ENCODE measurements at places on chromosomes 6 and 20.
A peak's percentile ranks its signal among the peaks of the same experiment; 100 is the strongest.

GRCh38 chr20:59774204-59774641, 159.2 kb downstream of the SYCP2 start:
- DNase-seq: no peak

DNA sequence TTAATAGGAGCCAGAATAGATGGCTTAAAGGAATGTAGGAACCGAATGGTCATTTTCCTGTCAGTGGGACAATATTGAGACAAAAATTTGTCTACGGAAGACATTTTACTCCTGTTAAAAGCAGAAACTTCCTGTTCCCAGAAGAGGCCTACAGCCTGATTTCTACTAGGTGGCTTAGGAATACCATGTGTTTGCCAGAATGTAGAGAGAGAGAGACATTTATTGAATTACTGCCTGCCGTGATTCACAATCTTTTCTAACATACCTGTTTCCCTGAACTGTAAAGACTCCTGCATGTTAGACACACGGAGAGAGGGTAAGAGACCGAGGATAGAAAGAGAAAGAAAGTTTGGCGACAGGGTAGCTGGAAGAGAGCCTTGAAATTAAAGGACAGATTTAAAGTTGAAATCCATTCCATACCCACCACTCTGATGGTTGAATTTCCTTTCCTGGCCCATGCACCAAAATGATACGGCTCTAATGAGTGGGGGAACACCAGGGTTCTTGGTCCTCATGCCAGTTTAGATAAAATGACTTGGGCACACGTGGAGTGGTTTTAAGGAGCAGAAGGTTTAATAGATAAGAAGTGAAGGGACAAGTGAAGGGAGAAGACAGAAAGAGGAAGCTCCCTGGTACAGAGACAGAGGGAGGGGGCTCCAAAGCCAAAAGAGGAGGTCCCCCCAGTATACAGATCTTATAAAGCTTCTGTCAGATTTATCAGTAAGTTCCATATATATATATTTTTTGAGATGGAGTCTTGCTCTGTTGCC, 22.5 kb downstream of the NCOA3 start:
- no peak for DNase-seq

GRCh38 chr6:106823732-106824351, 150.7 kb downstream of the CD24 start:
- no peak for DNase-seq

GRCh38 chr6:37099442-37099841, 70.5 kb upstream of the PIM1 start:
- DNase-seq: peak; percentile 58

- no peak for DNase-seq
Measured at GRCh38 chr6:7580537-7580926, 9.5 kb upstream of the SNRNP48 start.

DNA sequence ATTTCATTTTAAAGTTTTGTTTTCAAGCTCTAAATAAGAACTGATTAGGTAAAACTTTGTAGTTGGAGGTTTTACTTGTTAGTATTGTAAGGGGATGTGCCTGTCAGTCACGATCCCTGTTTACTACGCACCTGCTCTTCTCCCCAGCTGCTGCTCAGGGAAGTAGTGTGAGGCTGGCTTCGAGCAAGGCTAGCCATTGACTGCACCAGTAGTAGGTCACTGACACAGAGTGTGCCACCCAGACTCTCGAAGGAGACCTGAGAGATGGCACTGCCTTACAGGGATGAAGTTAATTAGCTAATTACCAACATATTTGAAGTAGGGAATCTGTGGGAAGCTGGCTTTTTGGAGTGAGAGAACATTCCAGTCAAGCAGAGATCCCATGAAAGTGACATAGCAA, 89.2 kb downstream of the DNAH8 start:
- DNase-seq: no peak

DNA sequence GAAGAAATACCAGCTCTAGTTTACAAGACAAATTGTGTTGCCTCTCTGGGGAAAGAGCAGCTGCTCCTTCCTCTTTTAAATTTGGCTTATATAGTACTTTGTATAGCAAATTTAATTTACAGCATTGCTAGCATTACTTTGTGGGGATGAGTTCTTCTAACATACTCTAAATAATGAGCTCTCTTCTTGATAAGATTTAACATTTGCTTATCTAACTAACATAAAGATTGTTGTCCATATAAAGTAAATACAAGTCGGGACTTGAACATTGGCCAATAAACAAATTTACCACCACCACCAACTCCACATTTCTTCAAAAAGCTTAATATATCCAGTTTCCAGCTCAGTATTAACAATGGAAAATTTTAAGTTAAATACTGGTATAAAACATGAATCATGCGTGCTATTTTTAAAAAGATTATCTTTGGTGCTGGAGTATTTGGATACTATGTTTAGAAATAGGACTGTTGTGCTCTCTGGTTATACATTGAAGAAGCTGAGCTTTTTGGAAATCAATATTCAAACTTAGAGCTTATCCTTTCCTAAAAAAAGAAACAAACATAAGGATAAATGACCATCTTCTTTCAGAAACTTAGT, 1146.9 kb upstream of the GJE1 start:
- no peak for DNase-seq

- peak; percentile 27 for DNase-seq
Measured at GRCh38 chr6:136921936-136922684, at the start of gene SLC35D3. TSS of gene SLC35D3 (plus strand) at chr6:136922301. CDS start at chr6:136922429, 128 bp downstream.

GRCh38 chr20:43516251-43516824, 8.8 kb downstream of the L3MBTL1 start:
- DNase-seq: no peak

- DNase-seq: no peak
Measured at GRCh38 chr6:31394381-31394780, 9.0 kb upstream of the MICA start.

GRCh38 chr20:40769677-40770285, 80.7 kb upstream of the MAFB start:
- no peak for DNase-seq

- DNase-seq: peak; percentile 27
Measured at GRCh38 chr20:3010985-3011723, 32.3 kb upstream of the GNRH2 start.

- DNase-seq: no peak
Measured at GRCh38 chr6:24872779-24873178, 63.0 kb downstream of the RIPOR2 start.

DNA sequence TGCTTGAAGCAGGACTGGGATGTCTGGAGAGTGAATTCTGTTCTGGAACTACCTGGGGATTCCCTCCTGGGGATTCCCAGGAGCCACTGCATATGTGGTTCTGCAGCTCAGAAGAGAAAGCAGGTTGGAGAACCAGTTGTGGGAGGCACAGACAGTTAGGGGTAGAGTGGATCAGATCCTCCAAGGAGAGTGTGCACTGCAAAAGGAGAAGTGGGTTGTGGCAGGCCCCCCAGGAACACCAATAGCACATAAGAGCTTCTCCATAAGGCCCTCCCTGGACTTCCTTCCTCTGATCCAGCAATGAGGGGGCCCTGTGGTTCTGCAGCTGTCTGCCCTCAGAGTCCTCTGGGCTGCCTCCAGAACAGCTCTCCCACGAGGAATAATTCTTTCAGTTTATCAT, 369.2 kb upstream of the CNR1 start:
- no peak for DNase-seq

DNA sequence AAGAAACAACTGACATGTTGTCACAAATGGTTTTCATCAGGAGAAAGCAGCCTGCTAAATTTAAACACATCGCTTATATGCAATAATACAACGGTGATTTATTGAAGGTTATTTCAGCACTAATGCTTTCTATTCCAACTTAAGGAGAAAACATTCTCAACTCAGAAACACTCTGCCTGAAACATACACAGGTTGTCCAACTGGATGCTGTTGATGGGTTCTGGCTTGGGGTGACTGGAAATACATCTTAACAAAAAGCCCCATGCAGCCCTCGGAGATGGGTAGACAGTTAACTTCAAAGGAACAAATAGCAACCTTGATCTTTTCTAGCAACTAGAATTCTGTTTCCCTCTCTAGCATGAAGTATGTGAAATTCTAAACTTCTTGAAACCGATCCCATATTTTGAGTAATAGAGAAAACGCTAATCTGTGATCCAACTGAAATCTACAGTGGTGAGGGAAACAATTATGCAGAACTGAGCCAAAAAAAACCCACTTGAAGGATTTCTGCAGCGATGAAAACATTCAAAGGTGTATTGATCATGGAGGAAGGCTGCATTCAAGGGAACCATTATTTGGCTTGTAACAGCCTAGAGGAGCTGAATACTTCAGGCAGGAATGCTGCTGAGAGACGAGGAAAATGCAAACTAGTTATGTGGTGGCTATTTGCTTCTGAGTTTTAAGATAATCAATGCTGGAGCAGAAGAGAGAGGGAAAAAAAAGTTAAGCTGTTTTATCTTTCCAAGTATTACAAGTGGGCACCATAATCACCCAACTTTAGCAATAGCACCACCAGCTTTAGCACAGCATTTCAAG, 6.9 kb downstream of the ZMYND8 start:
- peak; percentile 30 for DNase-seq

DNA sequence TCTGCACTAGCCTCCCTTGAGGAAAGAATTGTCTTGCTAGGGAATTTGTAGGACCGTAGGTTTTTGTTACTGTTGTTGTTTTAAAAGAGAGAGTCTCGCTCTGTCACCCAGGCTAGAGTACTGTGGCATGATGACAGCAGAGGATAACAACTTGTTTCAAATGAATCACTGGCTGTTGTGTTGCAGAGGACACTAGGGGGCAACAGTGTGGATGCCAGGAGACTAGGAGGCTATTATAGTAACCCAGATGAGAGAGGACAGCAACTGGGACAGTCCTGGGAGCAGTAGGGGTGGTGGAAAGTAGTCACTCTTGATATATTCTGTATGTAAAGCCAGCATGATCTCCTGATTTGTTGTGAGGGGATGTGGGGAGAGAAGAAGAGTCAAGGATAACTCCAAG, 41.8 kb upstream of the LAMA4 start:
- peak; percentile 83 for DNase-seq

GRCh38 chr6:137341681-137342195, 122.6 kb upstream of the IFNGR1 start:
- no peak for DNase-seq

GRCh38 chr6:116536216-116536621, 9.3 kb downstream of the TRAPPC3L start:
- DNase-seq: peak; percentile 89

DNA sequence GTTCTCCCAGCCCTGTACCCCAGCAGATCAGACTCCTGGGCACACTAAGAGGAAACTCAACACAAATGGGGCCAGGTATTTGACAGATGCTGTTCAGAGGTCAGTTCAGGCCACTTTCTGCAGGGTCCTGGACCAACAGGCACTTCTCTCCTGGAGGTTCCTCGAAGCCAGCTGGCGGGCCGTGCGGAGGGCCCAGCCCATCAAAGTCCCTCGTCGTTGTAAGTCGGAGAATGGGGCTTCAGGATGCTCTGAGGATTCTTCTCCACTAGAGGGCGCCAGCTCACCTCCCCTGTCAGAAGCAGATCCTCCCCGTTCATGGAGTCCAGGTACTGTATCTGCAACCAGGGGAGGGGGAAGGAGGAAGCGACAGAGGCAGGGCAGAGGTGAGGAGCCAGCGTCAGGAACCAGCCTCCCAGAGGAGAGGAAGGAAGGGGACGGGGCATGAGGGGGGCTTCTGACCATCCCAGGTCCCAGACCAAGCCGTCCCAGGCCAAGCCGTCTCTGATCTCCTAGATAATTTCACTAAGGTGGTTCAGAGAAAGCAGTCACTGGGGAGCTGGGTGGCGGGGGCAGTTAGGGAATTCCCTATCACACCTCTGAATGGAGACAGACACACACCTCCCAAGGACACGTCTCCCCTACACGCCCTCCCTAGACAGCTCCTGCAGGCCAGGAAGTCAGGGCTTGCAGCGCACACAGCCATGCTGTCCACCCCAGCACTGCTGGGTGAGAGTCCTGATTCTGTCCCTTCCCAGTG, 11.7 kb upstream of the FAM83C start:
- DNase-seq: peak; percentile 96

GRCh38 chr20:24472426-24472825, 3.0 kb downstream of the SYNDIG1 start:
- DNase-seq: no peak

DNA sequence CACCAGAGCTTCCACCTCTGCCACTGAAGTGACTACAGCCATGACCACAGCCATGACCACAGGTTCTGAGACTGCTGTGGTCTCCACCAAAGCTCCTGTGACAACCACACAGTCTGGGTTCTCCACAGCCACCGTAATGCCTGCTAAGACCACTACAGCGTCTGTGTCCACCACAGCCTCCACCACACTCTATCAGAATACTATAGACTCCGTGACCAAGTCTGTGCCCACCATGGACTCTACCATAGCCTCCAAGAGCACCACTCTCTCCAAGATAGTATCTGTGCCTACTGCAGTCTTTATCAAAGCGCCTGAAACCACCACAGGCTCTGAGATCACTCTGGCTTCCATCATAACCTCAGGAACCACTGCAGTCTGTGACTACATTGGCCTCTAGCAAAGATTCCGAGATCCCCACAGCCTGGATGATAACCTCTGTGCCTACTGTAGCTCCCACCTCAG, 18.3 kb upstream of the MUC21 start:
- no peak for DNase-seq

DNA sequence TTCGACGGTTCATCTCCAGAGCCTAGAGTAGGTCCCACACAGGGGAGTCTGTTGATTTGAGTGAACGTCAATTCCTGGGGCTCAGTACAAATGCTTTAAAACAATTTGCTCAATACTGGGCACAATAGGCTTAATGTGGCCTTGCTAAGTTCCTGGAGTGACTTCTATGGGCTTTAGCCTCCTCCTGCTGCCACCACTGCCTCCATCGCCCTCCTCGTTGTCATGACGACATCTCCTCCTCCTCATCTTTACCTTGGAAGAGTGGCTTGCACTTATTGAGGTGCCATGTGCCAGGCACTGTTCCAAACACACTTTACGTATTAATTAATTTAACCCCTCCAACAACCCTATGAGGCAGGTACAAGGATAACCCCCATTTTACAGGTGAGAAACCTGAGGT, 11.8 kb upstream of the ZMYND8 start:
- no peak for DNase-seq

DNA sequence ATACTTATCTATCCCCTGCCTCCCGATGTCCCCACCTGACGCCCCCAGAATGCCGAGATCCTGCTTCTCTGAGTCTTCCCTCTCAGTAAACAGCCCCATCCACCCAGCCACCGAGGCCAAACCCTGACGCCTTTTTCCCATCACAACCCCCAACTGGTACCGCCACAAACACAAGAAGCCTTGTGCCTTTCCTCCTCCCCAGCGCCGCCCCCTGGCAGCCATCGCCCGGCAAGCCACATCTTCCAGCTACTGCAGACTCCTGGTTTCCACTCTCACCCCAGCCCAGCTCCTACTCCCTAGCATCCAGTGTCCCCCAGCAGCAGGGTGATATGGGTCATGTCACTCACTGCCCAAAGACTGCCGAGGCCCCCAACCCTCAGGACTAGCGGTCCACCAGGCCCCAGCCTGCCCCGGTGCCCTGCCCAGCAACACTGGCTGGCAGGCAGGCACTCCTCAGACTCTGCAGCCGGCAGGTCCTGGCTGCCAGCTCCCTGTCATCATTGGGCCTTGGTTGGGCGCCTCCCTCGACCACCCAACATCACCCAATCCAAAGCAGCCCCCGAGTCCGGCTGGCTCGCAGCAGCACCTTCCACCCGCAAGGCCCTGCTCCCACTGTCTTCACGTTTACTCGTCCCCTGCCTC, 11.2 kb downstream of the TCFL5 start:
- DNase-seq: no peak
